ENCODE measurements at places on chromosomes 11 and 22. TPM values are rescaled to one million over a fixed set of nuclear protein-coding genes. Genes with fewer than 3 reads are reported as not detected.

DNA sequence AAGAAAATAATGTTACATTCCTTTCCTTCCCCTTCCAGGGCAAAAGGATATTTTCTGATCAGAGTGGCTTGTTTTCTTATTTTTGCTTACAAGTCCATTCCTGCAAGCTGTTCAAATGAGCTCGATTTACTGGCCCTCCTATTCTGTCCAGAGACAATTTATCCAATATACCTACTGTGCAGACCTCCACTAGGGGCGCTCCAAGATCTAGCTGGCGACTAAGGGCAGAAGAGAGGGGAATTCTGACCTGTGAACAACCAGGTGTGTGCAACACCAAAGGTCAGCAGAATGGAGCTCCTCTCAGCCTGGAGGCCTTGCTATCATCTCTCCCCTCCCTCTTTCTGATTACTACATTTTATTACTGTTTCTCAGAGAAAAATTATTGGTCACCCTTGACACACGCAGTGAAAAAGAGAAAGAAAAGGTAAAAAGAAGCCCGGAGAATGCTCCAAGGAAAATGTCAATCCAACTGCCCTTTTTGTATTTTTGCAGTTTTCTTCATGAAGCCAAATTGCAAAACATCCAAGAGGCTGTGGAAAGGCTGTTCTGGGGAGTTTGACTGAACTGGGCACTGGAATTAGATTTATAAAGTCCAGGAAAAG, 3.2 kb downstream of the SEZ6L start:
- H3K27me3 ChIP-seq, result peaks cover 79% of the 10 kb centered on the region
- peaks cover 17% of the 10 kb centered on the region for H3K4me1 ChIP-seq
- no peak for DNase-seq
- H3K27ac ChIP-seq, result no peak overlapping the region
- no peak overlapping the region for H3K4me3 ChIP-seq

DNA sequence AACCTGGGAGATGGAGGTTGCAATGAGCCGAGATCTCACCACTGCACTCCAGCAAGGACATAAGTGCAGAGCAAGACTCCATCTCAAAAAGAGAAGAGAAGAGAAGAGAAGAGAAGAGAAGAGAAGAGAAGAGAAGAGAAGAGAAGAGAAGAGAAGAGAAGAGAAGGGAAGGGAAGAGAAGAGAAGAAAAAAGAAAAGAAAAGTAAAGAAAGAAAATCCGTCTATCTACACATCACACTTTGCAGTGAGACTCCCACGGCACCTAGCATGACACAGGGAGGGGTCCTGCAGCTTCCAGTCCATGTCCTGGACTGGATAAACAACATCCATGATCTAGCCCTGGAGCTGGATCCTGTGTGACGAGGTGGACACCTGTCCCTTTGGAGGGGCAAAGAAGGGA, 4.0 kb upstream of the PPARA start:
- H3K36me3 ChIP-seq, result no peaks in the 10 kb centered on the region
- peak; percentile 21 for DNase-seq
- no peaks in the 10 kb centered on the region for H3K27me3 ChIP-seq
- H3K4me3 ChIP-seq, result no peak overlapping the region

GRCh38 chr11:115921986-115922385, 417.8 kb upstream of the CADM1 start:
- DNase-seq, result no peak
- no peaks in the 10 kb centered on the region for H3K36me3 ChIP-seq
- H3K27me3 ChIP-seq, result no peaks in the 10 kb centered on the region
- no peak overlapping the region for H3K4me3 ChIP-seq

DNA sequence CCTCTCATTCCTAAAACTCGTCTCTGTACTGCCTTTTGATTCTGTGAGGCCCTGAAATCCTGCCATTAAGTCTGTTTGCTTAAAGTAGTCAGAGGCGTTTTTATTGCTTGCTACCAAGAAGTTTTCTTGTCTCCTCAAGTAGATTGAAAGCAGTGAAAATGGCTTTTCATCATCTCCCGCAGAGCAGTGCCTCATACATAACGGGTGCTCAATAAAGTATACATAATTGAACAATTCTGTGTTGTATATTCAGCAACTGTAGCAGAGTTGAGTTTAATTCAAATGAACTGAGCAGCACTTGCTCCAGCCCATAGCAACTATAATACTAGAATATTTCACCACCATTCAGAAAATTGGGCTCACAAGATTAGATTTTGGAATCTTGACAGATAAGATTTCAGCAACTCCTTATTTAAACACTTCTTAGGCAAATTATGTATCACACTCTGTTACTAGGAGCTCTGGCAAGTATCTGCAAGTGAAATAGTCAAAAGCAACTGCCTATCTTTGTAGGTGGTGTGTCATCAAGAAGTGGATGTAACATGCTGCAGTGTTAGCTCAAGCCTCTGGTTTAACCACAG, 20.0 kb downstream of the FIBIN start:
- H3K27me3 ChIP-seq, result no peaks in the 10 kb centered on the region
- DNase-seq, result no peak
- no peaks in the 10 kb centered on the region for H3K4me1 ChIP-seq

Gene TTC36
- 1.1 TPM for total RNA-seq

Gene MUC15
- total RNA-seq, result not detected

Gene THOC5
- 72.2 TPM for total RNA-seq

DNA sequence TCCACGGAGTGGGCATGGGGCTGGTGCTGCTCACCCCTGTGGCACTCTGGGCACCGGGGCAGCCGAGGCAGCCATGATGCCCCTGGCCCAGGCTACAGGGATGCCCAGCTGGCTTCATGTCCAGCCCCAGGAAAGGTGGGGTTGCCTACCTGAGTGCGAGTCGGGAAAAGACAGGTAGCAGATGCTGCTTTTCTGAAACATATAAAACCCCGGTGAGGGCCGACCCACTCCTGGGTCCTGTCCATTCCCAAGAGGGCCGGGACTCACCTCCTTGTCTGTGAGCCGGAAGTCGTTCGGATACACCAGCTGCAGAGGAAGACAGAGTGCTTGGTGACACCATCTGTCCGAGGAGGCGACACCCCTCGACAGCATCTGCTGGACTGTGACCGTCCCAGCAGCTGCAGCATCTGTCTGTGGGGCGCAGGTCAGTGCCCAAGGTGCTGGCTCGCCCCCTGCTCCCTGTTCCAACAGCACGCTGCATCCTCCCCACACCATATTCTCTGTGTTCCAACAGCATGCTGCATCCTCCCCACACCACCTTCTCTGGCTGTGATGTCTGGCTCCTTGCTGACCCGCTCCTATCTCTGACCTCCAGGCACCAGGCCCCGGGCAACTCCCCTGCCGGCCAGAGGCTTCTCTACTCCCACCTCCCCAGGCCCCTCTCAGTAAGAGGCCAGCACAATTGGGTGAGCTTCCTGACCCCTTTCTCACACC, 8.0 kb downstream of the DENND6B start:
- H3K27ac ChIP-seq, result no peak overlapping the region
- no peak for DNase-seq
- H3K4me1 ChIP-seq, result no peaks in the 10 kb centered on the region
- H3K36me3 ChIP-seq, result no peaks in the 10 kb centered on the region
- no peaks in the 10 kb centered on the region for H3K27me3 ChIP-seq

GRCh38 chr11:23924226-23924625, 572.6 kb upstream of the LUZP2 start:
- no peak overlapping the region for H3K27ac ChIP-seq
- no peaks in the 10 kb centered on the region for H3K27me3 ChIP-seq
- H3K4me1 ChIP-seq, result no peaks in the 10 kb centered on the region

DNA sequence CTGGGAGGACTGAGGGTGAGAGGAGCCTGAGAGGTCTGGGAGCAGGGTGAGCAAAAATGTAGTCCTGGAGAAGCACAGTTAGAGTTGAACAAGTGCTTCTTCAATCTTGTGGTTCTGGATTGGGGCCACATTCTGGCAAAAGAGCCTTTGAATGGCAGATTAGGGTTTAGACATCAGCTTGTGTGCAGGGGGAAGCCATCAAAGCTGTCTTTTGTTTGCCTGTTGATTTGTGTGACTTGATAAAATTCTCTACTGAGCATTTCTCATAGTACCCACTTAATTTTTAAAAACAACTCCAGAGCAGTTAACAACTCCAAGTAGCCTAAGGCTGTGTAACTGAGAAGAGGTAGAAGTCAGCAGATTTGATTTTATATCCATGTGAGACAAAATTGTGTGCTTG, 166.2 kb downstream of the FAT3 start:
- no peak for DNase-seq
- no peak overlapping the region for H3K27ac ChIP-seq
- no peak overlapping the region for H3K4me3 ChIP-seq
- no peaks in the 10 kb centered on the region for H3K4me1 ChIP-seq

DNA sequence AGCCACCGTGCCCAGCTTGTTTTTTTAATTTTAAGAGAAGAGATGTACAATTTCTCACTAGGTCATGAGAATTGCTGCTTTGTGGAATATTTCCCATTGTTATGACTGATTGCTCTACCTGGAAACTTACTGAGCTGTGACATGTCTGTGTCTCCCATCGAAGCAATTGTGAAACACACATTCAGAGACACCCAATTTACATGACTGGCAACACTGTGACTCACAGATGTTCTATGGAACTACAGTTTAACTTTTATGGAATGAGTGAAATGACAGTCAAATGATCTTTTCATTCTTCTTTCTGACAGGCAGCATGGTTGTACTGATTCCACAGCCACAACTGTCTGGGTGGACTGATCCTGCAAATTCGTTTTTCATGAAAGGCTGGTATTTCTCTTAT, 32.3 kb downstream of the ELF5 start:
- H3K27ac ChIP-seq, result no peak overlapping the region
- H3K27me3 ChIP-seq, result no peaks in the 10 kb centered on the region
- no peaks in the 10 kb centered on the region for H3K36me3 ChIP-seq
- no peaks in the 10 kb centered on the region for H3K4me1 ChIP-seq
- DNase-seq, result no peak

- H3K36me3 ChIP-seq, result no peaks in the 10 kb centered on the region
- H3K27ac ChIP-seq, result no peak overlapping the region
- H3K4me3 ChIP-seq, result no peak overlapping the region
- no peak for DNase-seq
Measured at GRCh38 chr11:68332186-68332585, 19.8 kb downstream of the LRP5 start.

Gene CATSPER1
- total RNA-seq, result not detected

- no peak overlapping the region for H3K27ac ChIP-seq
- no peak for DNase-seq
- no peaks in the 10 kb centered on the region for H3K27me3 ChIP-seq
- peaks cover 6% of the 10 kb centered on the region for H3K4me1 ChIP-seq
- no peak overlapping the region for H3K4me3 ChIP-seq
- H3K36me3 ChIP-seq, result no peaks in the 10 kb centered on the region
Measured at GRCh38 chr11:113907681-113908080, 3.1 kb downstream of the HTR3B start.

GRCh38 chr11:86039094-86039493, 29.8 kb downstream of the PICALM start:
- H3K27me3 ChIP-seq, result no peaks in the 10 kb centered on the region
- H3K36me3 ChIP-seq, result no peaks in the 10 kb centered on the region
- DNase-seq, result no peak
- H3K4me3 ChIP-seq, result no peak overlapping the region

- H3K27me3 ChIP-seq, result no peaks in the 10 kb centered on the region
- no peaks in the 10 kb centered on the region for H3K36me3 ChIP-seq
- H3K27ac ChIP-seq, result no peak overlapping the region
- DNase-seq, result no peak
- no peaks in the 10 kb centered on the region for H3K4me1 ChIP-seq
Measured at GRCh38 chr22:30855677-30856518, 112.7 kb downstream of the MORC2 start.

DNA sequence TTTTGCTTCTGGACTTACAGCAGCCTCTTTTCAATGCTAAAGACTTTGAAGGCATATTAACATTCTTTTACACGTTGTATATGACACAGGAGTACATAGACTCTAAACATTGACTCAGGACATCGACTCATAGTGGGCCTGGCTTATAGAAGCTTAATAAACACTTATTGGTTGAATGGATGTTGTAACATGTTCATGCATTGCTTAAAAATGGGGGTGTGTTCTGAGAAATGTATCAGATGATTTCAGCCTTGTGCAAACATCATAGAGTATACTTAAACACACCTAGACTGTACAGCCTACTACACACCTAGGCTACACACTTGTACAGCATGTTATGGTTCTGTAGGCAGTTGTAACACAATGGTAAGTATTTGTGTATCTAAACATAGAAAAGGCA, 17.9 kb downstream of the TTC17 start:
- H3K4me3 ChIP-seq, result no peak overlapping the region
- no peaks in the 10 kb centered on the region for H3K36me3 ChIP-seq
- no peak for DNase-seq
- no peaks in the 10 kb centered on the region for H3K4me1 ChIP-seq
- H3K27ac ChIP-seq, result no peak overlapping the region
- H3K27me3 ChIP-seq, result no peaks in the 10 kb centered on the region

Gene SELENOO
- 17.9 TPM for total RNA-seq

DNA sequence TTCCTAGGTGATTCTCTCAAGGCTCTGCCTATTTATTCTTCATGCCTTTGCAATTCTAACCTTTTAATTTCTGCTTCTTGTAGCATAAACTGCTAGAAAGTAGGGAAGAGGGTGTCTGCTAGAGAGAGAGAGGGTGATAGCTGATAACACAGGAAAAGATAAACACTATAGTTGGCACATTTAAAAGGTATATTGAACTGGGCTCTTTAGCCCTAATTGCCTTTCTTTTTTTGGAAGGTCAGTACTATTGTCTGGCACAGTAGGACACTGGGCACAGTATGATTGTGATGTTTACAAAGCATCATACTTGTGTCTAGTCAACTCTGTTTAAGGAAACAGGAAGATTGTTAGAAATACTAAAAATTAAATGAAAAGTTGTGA, 33.3 kb downstream of the TEAD1 start:
- DNase-seq, result no peak
- H3K27me3 ChIP-seq, result no peaks in the 10 kb centered on the region
- no peak overlapping the region for H3K27ac ChIP-seq
- no peaks in the 10 kb centered on the region for H3K36me3 ChIP-seq
- no peak overlapping the region for H3K4me3 ChIP-seq

Gene RIMBP3C
- not detected for total RNA-seq

Gene ADM2
- total RNA-seq, result not detected

DNA sequence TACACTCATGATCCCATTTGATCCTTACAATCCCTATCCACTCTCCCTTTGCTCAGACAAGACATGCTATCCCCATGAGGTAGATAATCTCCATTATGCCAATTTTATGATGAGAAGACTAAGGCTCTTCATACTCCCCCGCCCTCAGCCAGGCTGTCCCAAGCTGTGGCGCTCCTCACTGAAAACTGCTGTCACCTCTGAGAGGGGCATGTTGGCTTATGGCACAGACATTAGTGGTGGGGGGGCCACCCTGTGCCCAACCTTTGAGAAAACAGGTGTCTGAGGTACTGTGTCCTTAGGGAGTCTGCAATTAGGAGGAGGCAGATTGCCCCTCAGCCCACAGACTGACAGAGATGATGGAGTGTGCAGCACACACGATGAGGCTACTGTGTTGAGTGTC, 2.4 kb downstream of the DDTL start:
- peak; percentile 46 for DNase-seq
- peaks cover 14% of the 10 kb centered on the region for H3K36me3 ChIP-seq
- H3K4me1 ChIP-seq, result peaks cover 9% of the 10 kb centered on the region
- no peak overlapping the region for H3K4me3 ChIP-seq
- H3K27ac ChIP-seq, result no peak overlapping the region
